Testis (tissue), 5 donors: ENCODE measurements at places on chromosomes 4 and X.

GRCh38 chr4:112897543-112897942 is 151.9 kb upstream of the ANK2 start:
- DNase-seq, result no peak

DNA sequence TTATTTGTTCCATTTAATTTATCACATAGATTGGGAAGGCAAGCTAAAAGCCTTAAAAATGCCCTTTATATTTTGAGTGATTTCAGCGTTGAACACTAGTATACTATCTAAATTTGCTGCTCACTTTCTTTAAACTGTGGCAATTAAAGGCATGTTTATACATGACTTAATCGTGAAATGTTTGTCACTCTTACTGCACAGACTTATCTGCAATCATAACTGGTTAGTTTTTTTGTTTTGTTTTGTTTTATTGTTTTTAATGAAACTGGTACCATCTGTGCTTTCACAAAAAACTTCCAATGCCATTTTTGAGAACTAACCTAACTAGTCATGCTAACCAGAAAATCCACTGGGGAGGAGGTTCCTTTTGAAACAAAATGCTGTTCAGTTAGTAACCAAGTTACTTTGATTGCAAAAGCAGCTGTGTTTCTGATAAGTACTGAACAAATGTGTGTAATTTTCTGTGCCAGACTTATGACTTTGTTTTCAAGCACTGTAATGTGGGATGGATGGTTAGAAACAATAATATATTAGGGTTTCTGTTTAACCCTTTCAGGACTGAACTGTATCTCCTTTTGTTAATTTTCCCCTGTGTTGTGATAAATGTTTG is 56.1 kb downstream of the CCKAR start:
- no peak for DNase-seq

- no peak for DNase-seq
Observed at GRCh38 chr4:39699687-39700409, 1.9 kb downstream of the UBE2K start.

- no peak for DNase-seq
Observed at GRCh38 chr4:72627723-72628122, 58.7 kb upstream of the ADAMTS3 start.

- DNase-seq, result no peak
Observed at GRCh38 chr4:110149089-110149488, 49.3 kb downstream of the ELOVL6 start.

DNA sequence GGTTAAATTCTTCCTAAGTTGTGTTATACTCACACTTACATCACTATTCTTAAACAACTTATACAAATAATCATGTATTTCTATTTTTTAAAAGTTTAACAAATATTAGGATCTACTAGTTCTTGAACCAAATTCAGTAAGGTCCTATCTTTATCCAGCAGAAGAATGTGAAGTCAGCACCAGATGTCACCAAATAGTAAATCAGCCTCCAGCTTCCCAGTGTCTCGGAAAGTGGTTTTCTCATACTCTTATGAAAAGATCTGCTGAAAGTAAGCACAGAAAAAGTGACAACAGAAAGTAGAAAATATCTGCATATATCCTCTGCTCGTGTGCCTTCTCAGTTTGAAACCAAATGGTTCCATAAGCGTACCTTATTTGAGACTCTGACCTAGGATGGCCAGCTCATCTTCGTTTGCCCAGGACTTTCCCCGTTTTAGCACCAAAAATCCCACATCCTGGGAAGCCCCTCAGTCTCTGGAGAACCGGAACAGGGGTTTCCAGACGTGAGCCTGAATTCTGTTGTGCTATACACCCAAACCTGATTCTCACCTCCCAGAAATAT is 98.0 kb upstream of the DCLK2 start:
- no peak for DNase-seq

- DNase-seq, result no peak
Observed at GRCh38 chr4:86569103-86569870, 24.8 kb upstream of the PTPN13 start.

- peak; percentile 21 for DNase-seq
Observed at GRCh38 chr4:183182873-183183725, 84.0 kb downstream of the WWC2 start.

GRCh38 chr4:30948653-30949052 is 228.5 kb downstream of the PCDH7 start:
- DNase-seq, result no peak

GRCh38 chr4:110635163-110635865 is 12.4 kb upstream of the PITX2 start:
- no peak for DNase-seq

DNA sequence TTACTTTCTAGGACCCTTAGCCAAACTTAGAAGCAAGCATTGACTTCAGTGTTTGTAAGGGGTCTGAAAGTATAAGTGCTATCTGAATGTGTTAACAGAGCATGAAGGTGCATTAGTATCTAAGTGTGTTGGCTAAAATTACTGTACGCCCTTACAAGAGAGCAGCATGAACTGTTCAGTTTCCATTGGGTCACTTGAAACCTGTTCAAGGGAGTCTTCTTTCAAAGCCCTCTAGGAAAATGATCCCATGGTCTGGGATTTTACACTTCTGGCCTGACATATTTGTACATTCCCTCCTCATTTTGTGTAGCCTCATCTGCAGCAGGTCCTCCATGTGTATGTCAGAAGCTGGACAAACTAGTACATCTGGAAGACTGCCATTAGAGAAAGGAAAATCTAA is 3.2 kb downstream of the PRDX4 start:
- no peak for DNase-seq

- DNase-seq, result no peak
Observed at GRCh38 chr4:64582492-64582891, 173.2 kb upstream of the TECRL start.

DNA sequence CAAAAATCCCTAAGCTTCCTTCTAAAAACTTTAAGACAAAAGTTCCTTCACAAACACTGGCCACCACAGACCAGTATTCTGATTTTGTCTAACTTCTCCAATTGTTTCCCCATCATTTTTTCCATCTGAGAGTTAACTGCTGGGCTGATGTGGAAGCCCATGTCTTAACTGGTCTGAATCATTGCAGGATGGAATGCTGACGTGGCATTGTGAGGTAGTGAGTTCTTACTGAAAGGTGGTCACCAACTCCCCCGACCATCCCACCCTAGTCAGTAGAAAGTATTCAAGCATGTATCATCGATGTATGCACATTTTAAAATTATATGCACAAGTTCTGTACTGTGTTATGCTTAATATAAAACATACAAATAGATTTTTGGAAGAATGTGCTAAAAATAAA is 99.1 kb upstream of the SMIM10 start:
- no peak for DNase-seq

DNA sequence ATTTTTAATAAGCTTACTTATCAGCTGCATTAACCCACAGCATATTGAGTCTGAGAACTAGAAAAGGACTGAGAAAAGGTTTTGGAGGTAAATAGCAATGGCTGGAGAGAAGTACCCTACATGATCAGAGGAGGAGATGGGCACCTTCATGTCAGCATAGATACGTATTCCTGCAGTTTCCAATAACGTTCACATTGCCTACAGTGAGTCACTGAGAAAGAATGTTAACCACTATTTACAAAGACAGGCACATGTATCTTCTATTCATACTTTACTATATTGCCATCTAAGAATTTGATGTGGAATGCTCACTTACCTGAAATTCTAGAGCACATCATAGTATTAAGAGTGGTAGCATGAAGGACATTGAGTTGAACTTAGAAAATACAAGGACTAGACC is 92.5 kb downstream of the TLL1 start:
- no peak for DNase-seq

DNA sequence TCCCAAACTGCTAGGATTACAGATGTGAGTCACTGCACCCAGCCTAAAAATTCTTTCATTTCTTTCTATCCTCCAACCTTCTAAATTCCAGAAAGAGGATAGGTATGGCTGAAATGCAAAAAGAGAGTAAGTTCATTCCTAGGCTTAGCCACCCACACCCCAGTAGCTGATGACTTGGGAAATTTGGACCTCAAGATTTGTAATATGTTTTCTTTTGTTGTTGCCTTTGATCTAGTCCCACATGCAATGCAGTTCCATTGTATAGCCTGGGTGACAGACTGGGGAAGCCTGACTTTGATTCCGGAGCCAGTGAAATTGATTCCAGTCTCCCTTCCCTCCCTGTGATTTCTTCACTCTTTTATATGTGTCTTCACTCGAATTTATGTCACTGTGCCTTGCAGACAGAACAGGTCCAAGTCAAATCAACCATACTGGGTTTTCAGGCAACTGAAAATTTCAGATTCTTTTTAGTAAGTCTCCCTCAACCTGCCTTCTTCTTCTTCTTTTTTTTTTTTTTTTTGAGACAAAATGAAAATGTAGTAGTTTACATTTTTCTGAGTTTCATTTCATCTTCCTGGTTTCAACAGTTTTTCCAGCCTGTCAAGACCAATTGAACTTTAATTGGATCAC is 176.2 kb upstream of the RBPJ start:
- DNase-seq, result no peak

GRCh38 chr4:84063619-84064018 is 435.5 kb downstream of the NKX6-1 start:
- no peak for DNase-seq

DNA sequence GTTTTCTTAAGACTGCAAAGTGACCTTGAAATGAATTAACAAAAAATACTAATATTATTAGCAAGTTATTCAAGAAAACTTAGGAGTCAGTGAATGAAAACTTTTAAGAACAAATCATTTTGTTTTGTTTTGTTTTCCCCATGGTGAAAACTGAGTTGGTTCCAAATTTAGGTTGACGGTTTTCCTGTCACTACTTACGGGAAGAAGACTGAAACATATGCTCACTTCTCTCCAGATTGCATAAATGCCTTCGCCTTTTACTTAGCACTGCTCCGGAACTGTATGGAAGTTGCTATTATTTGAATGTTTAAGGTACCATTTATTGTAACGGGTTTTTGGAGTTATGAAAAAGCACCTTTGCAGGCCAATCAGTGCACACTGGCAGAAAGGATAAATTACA is 42.8 kb downstream of the DOCK11 start:
- DNase-seq, result no peak

GRCh38 chr4:24174602-24175001 is 284.8 kb upstream of the PPARGC1A start:
- no peak for DNase-seq

DNA sequence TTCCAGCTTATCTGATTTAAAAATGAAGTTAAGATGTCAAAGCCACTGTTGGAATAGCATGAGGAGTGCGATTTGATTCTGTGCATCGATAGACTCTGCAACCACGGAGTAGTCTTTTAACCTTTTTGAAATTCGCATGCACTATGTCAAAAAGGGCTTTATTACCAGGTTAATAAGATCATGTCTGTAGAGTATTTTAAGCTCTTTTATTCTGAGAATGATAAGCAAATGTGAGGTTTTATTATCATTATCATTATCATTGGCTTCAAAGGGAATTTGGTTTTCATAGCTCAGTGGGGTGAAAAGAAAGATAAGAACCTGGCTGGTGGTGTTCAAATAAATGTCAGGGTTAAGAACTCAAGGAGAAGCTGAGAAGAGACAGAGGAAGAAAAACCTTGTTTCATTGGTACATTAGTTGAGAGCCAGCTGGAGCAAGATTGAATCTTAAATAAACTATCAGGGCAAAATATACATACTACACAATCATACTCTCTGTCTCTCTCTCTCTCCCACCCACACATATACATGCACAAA is 102.6 kb downstream of the MMRN1 start:
- DNase-seq, result no peak

DNA sequence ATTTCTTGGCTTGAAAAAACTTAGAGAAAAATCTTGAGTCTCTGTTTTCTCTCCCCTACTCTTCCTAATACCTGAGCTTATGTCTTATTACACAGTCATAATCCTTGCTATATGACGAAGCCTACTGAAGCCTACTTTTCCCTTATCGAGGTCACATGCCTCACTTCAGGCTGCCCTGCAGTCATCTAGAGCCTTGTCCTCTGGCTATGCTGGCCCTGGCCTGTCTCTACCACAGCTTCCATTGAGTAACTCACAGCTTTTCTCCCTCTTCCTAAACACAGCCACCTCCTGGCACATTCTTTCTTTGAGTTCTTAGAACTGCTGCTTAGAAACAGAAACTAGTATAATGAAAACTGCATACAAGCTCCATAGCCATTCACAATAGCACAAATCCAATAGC is 1698.3 kb downstream of the STIM2 start:
- no peak for DNase-seq

GRCh38 chr4:6749340-6750171 is 33.0 kb upstream of the KIAA0232 start:
- DNase-seq, result peak; percentile 56

GRCh38 chr4:48554606-48555005 is 64.6 kb downstream of the ZAR1 start:
- no peak for DNase-seq

GRCh38 chr4:148443512-148444295 is 1.5 kb upstream of the NR3C2 start:
- peak; percentile 32 for DNase-seq

GRCh38 chr4:169383724-169384123 is 113.0 kb upstream of the SH3RF1 start:
- DNase-seq, result no peak

DNA sequence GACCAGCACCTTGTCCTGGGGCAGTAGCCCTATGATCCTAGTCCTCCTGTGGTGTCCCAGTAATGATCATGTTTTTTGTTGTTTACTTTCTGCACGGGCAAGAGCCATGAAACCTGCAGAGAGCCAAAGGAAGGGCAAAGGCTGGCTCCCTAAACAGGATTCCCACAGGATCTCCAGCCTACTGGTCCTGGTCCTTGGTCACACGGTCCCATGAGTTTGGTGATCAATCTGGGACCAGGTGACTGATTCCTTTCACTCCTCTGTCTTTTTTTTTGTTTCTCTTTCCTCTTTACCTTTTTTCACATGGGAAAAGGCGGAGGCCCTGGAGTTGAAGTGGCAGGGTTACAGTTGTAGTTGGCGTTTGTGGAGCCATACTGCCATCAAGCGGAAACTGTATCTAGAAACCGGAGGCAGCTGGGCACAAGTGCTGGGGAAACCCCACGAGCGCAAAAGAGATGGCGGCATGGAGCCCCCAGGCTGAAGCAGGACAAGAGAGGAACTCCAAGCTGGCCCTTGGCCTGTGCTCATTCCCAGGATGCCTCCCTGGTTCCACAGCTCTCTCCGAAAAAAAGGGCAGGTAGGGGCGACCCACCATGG is 34.6 kb downstream of the NBDY start:
- DNase-seq, result no peak

DNA sequence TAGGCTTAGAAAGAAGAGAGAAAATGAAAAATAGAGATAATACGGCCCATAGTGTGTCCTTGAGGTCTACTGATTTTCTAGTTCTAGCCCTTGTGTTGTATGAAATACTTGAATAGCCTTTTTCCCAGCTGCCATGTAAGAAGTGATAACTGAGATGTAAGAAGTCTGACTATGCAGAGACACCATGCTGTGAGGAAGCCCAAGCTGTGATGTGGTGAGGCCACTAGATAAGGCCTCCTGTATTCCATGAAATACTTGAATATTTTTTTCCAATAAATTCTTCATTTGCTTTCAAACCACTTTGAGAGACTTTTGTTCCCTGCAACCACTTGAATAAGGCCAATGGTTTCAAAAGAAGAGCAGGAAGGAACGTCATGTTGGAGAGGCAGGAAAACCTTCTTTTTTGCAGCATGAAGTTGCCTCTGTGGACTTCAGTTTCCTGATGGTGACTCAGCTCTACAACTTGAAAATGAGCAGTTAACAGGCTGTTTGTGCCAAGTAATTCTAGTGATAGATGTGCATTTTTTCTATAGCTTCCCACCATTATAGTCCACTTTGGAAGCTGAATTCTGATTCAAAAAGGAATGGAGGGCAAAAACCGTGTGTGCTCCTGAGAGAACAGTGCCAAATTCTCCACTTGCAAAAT is 25.5 kb upstream of the FAM9C start:
- DNase-seq, result no peak
